ENCODE measurements at places on chromosomes 2 and 18.

DNA sequence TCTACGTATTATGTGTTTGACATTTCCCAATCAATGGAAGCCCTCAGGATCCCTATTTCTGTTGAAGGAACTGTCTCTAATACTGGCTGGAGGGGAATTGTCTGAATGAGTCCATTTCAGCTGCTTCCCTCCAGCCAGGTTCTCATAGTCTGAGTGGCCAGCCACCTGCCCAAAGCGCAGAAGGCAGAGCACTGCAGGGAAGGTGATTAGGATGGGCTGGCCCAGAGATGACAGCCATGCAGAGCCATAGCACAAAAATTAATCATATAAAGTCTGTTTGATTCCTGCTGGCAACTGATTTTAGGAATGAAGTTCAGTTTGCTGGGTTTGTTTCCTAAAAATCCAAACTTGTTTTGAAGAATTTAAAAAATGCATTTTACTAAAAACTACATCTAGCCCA, 327.1 kb downstream of the ETAA1 start:
- DNase-seq, result no peak

DNA sequence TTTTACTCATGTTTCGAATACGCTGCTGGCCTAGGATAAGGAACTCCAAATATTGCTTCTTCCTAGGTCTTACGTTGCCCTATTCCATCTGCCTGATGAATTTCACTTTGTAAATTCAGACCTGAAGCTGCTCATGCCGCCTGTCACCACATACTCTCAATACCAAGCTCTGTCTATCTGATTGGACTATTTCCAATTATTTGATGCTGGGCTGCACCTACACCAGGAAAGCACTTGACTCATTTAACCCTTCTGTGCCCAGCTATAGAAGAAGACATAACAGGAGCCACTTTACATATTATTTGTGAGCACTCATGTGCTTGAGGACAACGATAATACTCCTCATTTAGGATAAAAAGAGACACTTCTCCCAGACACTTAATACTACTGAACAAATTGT, 1293.9 kb upstream of the LRRTM1 start:
- no peak for DNase-seq

DNA sequence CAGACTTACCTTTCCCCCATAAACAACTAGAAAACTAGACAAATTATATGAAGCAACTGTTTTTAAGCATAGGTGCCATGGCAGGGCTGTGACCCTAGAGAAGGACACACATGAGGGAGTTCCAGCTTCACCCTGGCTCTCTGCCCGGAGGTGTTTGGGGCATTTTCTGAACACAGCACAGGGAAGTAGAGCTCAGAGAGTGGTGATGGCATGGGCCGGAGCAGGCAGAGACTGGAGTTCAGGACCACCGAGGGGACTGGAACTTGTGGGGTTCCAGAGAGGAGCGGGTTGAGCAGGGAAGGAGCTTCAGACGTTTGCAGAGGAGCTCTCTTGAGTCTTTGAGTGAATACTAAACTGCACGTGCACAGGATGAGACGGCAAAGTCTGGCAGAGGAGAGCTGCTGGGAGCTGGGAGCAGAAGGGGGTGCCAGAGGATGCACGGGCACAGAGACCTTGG, 26.5 kb upstream of the KLF11 start:
- no peak for DNase-seq

GRCh38 chr2:1731963-1732768, 12.1 kb downstream of the PXDN start:
- no peak for DNase-seq

DNA sequence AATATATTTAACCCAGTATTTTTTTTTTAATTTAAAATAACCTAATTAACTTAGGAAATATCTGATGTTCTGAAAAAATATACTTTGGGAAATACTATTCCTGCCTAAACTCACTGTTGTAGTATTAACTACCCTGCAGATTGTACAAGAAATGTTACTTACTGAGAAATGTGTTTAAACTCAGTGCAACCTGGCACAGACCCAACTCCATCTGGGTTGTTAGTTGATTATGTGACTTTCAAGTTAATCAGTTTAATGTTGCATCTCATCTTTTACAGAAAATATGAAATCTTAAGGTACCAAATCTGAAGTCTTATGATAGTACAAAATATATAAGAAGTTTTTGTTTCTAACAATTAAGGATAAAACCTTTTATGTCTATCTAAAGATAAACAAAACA, 27.3 kb downstream of the VAPA start:
- DNase-seq, result no peak

DNA sequence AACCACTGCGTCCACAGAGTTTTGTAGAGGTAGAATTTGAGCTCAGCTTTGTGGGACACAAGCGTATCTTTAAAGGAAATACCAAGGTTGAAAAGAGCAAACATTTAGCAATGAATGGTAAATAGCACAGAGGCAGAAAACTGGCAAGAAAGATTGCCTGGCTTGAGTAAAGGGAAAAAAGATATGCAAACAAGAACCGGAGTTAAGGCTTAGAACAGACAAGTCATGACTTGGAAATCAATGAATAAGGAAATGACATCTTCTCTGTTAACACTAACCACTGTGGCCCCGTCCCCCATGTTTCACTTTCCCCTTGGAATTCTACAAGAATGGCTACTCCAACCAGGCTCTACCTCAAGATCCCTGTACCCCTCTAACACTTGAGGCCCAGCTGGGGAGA, 3.8 kb downstream of the STAM2 start:
- no peak for DNase-seq

DNA sequence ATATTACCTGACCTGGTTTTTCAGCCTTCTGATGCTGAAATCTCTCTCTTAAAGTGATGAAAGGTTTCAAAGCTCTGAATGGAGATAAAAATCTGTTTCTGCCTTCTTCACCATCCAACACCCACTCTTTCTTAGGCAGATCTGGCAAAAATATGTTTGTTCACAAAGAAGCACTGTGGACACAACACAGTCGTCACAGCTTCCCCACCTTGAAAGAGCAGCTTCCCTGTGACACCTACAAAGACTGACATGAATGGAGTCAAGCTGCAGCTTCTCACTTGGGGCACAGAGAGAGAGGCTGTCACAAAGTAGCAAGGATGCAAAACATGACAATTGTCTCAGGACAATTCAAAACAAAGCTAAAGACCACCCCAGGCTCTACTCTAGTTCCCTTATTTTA, 86.5 kb downstream of the ICOS start:
- DNase-seq, result no peak

DNA sequence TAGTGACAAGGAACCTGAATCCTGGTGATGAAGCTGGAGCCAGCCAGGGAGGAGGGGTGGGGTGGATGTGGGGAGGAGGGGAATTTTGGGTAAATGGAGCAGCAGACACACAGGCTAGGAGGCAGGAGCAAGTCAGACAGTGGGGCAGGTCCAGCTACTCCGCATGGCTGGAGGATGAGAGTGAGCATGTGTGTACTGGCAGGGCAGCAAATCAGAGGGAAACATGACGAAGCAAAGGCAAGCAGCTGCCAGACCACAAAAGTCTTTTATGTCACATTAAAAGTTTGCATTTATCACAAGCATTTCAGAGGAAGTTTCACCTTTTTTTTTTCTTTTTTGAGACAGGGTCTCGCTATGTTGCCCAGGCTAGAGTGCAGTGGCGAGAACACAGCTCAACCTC, 11.9 kb upstream of the KIDINS220 start:
- no peak for DNase-seq

DNA sequence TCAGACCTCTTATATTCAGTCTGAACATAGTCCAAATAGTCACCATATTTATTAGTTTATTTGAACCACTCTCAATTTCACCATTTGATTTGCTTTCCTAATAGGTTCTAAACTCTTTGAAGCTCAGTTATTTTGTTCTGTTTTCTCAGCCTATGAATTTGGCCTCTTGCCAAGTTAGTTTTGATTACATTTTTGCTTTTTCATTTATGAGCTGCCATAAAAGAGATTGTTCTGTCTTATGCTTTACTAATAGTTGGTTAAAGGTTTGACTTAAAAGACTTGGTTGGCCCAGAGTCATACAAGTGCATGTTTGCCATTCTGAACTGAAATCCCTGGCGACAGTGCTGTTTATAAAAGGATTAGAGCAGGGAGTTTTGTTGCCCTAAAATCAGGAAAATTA, 85.9 kb upstream of the RANBP2 start:
- no peak for DNase-seq

GRCh38 chr2:96514521-96514920, 9.4 kb upstream of the NEURL3 start:
- DNase-seq, result no peak

DNA sequence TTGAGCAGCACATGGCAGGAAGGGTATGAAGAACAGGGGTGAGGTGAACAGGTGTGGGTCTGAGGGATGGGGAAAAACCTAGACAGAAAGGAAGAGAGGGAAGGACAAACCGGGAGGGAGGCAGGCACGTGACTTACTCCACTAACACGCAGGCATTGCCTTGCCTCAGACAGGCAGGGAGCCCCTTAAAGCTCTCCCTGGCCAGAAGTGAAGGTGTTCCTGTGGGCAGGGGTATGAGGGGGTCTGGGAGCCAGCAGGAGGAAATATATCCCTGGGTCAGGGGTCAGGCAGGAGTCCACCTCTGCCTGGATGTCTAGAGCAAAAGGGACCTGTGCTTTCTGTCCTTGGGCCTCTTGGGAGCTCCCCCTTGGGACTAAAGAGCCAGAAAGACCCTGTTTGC, 135.3 kb upstream of the EPAS1 start:
- no peak for DNase-seq

DNA sequence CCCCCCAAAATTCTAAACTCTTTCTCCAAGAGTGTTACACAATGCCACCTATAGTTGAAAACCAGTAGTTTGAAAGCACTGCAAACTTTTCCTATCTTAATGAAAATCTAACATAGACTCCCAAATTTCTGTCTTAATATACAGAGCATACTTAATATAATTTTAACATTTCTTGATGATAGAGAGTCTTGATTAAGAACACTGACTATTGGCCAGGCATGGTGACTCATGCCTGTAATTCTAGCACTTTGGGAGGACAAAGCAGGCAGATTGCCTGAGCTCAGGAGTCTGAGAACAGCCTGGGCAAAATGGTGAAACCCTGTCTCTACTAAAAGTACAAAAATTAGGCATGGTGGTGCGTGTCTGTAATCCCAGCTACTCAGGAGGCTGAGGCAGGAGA, 34.2 kb downstream of the ASXL2 start:
- DNase-seq, result no peak

DNA sequence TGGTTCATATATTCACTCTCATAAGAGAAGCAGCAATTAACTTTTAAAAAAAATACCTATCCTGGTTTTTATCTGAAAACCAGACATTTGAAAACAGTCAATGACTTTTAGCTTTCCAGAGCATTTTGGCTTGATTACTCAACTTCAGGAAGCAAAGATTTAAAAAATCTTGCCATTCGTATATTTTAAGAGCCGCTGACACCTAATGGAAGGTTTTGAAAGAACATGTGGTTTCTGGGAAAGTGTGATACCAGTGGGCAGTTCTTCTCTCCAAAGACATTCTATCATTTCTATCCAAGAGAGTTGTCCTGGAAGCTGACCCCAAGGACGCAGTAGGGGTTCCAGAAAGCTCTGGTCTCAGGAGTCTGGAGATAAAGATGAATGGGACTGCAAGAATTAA, 234.7 kb downstream of the TTC32 start:
- no peak for DNase-seq

DNA sequence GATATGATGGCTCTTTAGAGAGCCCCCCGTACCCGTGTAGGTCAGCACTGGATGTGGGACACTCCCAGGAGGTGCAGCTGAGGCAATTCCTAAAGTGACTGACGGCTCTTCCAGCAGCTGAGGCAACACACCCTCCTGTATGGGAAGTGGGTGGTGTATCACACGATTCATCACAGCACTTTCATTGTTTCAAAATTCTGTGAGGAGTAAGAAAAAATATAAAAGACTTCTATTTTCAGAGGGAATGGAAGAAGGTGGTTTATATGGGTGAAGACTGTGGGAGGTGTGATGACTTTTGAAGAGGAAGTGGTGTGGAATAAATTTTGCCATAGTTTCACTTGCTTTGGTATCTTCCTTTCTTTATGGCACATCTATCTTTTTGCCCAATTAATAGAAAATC, 22.3 kb downstream of the QPCT start:
- no peak for DNase-seq

- DNase-seq, result no peak
These were observed 159.8 kb downstream of the RHBDD1 start for GRCh38 chr2:226995625-226996041.

- no peak for DNase-seq
These were observed 179.9 kb downstream of the RPIA start for GRCh38 chr2:88871336-88871735.

DNA sequence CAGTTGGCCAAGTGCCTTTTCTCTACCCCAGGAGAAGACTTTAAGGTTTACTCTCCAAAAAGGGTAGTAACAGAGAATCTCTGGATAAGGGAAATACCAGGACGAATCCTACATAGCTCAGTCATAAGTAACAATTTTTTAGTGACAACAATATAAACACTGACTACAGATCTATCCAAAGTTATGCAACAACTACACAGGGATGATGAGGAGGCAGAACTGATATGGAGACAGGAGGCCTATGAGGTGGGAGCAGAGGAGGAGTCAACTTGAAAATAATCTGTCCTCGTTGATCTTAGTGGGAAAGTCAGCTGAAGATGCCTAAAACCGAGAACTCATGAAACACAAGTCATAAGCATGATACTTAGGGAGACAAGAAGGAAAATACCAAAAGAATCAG, 40.2 kb downstream of the SLC35F5 start:
- DNase-seq, result no peak

DNA sequence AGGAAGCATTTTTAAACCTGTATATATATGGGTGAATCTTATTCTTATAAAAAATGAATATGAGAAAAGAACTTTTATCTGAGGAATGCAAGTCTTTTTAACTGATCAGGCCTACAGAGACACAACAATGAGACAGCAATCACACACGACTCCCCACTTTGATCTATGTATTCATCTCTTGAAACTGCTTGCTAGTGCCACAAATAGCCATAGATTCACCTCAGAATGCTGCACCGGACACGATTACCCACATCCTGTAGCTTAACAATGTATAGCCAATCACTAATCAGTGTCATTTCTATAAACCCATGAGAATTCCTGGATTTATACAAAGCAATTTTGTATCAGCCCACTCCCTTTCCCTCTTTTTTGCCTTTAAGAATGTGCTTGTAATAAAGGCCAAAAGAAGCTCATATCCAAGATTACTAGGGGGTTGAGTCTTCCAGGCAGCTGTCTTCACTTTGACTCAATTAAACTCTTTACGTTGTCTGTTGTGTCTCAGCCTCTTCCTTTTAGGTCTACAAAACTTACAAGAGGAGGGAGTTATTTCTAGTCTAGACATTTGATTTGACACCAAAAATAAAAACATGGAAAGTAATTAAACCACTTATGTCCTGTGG, 94.9 kb downstream of the MBD2 start:
- DNase-seq, result no peak
